ENCODE measurements at places on chromosomes 11 and 22. TPM values are rescaled to one million over a fixed set of nuclear protein-coding genes. Genes with fewer than 3 reads are reported as not detected.

The MS4A6E gene
- total RNA-seq, result not detected

The P4HA3 gene
- total RNA-seq, result 0.23 TPM

The TYR gene
- total RNA-seq, result not detected

The SLC35F2 gene
- 0.78 TPM for total RNA-seq

The ALKBH8 gene
- 3.2 TPM for total RNA-seq

The ART1 gene
- total RNA-seq, result not detected

The ZNF195 gene
- total RNA-seq, result 7.2 TPM

The BEST1 gene
- 0.63 TPM for total RNA-seq

The PKDREJ gene
- 0.05 TPM for total RNA-seq

The HNRNPUL2 gene
- 13.7 TPM for total RNA-seq

The FERMT3 gene
- 9.7 TPM for total RNA-seq

The OR4A16 gene
- not detected for total RNA-seq

The C11orf86 gene
- total RNA-seq, result not detected

The MPPED1 gene
- total RNA-seq, result 2.6 TPM

The OR10A2 gene
- total RNA-seq, result not detected

The LYVE1 gene
- total RNA-seq, result 25.6 TPM

The FOLR1 gene
- total RNA-seq, result not detected

The TCP11L1 gene
- total RNA-seq, result 4.2 TPM

The PHF5A gene
- total RNA-seq, result 14.6 TPM

The POU2AF1 gene
- total RNA-seq, result 0.38 TPM
